ENCODE measurements at places on chromosomes 1 and 21.

DNA sequence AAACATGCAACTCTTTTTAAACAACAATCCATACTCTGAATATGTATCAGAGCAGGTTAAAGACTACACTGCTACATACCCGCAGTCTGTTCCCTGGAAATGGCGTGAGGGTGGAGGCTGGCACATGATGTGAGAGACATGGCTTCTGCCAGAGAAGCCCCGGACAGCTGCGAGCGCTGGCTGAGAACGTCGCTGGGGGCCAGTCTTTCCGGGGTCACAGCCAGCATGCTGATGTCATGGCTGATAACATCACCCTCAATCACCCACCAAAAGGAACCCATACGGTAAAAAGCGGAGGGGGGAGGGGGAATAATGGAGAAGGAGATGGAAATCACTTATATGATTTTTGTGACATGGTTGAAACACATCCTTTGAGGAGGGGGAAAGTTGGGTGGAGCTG is 29.1 kb downstream of the C1orf198 start:
- no peak for DNase-seq

GRCh38 chr1:18943162-18943561 is 13.3 kb downstream of the IFFO2 start:
- DNase-seq, result no peak

DNA sequence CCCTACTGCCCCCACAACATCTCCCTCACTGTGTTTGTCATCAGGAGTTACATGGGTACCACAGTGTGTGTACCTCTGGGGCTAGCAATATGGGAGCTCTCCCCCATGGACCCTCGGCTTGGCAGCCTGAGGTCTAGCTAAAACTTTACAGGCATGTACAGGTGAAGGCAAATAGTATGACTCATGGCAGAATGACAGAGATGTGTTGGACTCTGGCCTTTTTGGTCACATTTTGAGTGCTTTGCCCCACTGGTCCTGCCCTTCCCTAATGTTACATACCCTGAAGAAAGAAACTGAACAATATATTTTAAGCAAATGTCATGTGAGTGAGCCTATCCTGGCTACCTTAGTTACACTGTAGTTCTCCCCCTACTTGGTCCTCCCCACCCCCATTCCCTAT is 124.0 kb downstream of the NGF start:
- no peak for DNase-seq

GRCh38 chr1:178465011-178465410 is 31.8 kb downstream of the CLEC20A start:
- no peak for DNase-seq

DNA sequence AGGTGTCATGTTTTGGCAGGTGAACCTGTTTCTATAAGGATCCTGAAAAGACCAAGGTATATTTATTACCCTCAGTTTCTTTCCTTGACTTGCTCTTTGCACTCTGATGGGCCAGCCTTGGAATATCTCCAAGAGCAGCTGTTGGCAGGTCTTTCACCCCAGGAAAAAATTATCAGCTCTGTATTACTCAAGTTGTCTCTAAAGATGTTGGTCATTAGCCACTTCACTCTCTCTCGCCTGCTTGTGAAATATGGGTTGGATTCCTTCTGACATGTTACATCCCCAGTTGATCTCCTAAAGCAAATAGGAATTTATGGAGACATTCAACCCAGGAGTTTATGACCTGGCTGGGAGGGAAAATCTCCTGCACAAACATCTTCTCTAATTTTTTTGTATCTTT is 85.9 kb downstream of the KCNJ15 start:
- DNase-seq, result no peak

DNA sequence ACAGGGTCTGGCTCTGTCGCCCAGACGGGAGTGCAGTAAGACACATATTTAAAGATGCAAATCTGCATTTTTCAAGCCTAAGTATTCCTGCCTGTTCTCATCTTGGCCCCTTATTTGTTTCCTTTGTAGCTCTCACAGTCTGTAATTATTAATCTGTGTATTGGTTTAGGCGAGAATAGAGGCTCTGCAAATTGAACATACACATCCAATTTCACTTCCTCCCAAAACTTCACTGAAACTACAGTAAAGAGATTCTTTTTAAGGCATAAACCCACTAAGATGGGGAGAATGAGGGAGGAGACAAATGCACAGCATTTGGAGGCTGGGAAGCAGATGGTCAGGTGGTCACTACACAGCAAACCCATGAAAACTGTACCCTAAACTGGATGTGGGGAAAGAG is 21.0 kb downstream of the HMGN2 start:
- DNase-seq, result no peak

- no peak for DNase-seq
Observed at GRCh38 chr1:107404756-107405155, 263.9 kb downstream of the NTNG1 start.

GRCh38 chr1:12556368-12556930 is 61.6 kb downstream of the DHRS3 start:
- no peak for DNase-seq

DNA sequence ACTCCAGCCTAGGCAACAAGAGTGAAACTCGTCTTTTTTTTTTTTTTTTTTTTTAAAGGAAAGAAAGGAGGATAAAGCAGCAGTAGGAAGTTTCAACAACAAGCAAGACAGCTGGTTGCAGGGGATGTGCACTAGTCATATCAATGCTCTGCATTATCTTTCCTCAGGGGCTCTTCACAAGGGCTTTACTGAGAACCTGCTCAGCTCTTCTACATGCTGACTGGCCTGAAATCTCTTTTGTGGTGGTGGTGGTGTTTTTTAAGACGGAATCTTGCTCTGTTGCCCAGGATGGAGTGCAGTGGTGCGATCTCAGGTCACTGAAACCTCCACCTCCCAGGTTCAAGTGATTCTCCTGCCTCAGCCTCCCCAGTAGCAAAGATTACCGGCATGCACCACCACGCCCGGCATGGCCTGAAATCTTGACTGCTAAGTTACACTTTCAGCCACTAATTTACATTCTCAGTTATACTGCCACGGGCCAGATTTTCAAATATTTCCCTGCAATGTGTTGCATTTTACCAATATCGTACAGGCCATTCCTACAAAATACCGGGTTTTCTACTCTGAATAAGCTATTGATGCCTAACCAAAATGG is 68.0 kb downstream of the PUM1 start:
- no peak for DNase-seq

- no peak for DNase-seq
Observed at GRCh38 chr1:235018720-235019444, 109.8 kb downstream of the TOMM20 start.

DNA sequence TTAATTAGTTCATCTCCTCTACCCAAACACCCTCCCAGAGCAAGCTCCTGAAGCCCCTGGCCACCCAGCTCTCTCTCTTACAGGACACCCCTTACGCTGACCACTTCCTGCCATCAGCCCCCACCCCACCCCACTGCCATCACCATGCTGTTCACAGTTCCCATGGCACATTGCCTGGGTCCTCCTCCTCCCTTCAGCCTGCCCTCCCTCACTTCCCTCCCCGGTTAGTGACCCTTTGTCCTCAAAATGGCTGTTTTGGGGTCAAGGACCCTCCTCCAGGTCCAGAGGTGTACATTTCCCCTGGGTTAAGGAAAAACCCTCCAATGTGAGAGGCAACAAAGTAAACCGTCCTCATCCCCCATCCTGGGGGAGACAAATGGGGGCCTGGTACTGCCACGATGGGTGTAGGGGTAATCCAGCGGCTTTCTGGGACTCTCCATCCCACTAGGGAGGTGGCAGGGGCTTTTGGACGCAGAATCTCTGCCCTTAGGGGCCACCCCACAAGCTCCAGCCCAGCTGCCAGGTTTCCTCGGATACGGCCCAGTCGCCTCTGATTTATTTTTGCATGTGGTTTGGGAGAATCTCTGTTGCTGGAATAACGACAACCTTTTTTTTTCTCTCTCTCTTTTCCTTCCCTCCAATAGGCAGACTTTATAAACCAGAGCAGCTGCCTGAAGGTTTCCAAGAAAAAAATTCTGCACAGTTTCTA is 8.5 kb downstream of the CAMK2N1 start:
- DNase-seq, result no peak

- peak; percentile 53 for DNase-seq
Observed at GRCh38 chr21:17903029-17903806, 84.1 kb upstream of the C21orf91 start.

DNA sequence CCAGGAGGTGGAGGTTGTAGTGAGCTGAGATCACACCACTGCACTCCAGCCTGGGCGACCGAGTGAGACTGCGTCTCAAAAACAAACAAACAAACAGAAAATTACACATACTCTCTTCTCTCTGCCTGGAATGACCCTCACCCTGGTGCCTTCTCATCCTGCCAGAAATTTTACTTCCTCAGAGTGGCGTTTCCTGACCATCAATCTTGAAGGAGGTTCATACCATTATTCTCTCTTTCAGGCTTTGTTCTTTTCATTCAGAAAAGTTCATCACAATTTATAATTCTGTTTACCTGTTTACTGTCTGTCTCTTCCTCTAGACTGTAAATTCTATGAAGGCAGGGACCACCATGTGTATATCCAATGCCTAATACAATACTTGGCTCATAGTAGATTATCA is 79.3 kb downstream of the RPS6KA1 start:
- DNase-seq, result peak; percentile 31

DNA sequence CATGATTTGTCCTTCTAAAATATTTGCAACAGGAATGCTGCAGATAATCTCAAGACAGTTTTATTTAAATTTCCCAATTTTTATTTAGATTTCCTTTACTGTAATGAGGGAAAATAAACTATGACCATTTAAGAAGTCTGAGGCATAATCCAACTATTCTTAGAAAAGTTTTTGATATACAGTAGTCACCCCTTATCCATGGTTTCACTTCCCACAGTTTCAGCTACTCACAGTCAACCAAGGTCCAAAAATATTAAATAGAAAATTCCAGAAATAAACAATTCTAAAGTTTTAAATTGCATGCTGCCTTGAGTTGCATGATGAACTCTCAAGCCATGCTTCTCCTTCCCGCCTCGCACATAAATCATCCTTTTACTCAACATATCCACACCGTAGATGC is 33.3 kb downstream of the TOR3A start:
- DNase-seq, result no peak

- DNase-seq, result peak; percentile 63
Observed at GRCh38 chr1:167658574-167659328, 28.7 kb downstream of the RCSD1 start.

DNA sequence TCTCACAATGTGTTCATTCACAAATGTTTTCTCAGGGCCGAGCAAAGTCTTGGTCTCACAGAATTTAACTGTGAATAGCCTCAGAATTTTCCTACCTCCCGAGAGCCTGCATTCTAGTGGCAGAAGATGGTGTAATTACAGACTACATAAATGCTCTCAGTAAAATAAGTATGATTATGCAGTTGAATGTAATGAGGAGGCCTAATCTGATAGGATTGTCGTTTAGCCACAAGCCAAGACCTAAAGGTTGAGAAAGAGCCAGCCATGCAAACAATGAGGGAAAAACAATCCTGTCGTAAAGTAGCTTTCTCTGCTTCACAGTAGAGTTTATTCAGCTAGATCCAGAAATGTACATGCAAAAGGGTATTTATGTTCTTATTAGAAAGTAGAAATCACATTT is 607.8 kb upstream of the B3GALT2 start:
- no peak for DNase-seq

- DNase-seq, result peak; percentile 89
Observed at GRCh38 chr1:66732407-66733166, 19.7 kb upstream of the DYNLT5 start.

- DNase-seq, result no peak
Observed at GRCh38 chr1:224831501-224831900, 98.0 kb upstream of the DNAH14 start.

DNA sequence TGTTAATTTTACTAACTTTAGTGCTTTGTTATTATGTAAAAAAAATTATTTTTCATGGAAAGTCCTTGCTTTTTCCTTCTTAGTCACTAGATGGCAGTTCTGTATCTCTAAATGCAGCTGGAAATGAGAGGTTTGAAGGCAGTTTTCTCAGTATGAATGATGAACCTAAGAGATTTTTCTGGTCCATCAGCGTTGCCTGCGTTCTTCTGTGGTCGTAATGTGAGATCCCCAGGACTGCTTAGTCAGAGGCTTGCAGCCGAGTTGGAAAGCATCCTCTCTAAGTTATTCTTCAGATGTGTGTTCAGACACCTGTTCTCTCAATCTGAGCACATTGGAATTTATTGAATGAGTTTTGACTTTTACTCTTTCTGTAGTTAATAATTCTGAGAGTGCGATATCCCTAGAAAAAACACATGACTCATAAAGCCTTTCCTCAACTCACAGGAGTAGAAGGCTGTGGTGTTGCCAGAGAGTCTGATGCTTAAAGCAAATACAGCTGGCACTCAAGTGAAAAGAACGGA is 99.3 kb downstream of the FMN2 start:
- DNase-seq, result no peak

DNA sequence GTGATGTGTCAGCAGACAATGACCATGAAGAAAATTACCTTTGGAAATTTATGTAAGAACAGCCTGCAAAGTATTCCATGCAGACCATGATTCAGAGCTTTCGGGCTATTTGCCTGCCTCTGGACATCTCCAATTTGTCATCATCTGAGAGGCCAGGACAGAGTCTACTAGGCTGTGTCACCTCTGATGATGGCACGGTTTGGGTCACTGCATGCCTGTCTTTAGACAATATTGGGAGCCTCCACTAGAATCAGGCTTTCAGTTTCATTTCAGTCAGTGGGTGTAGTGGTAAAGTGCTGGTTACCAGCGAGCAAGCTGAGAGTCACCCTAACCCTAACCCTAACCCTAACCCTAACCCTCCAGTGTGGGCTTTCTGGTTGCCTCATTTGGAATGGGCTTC is 80.8 kb downstream of the KCNJ6 start:
- DNase-seq, result no peak

GRCh38 chr1:156062189-156062588 is 1.2 kb downstream of the RAB25 start:
- no peak for DNase-seq

GRCh38 chr1:118335331-118335732 is 150.3 kb upstream of the SPAG17 start:
- DNase-seq, result no peak

GRCh38 chr1:24903560-24903954 is 26.5 kb downstream of the RUNX3 start:
- no peak for DNase-seq

- no peak for DNase-seq
Observed at GRCh38 chr1:200304171-200304570, 105.7 kb downstream of the ZNF281 start.

DNA sequence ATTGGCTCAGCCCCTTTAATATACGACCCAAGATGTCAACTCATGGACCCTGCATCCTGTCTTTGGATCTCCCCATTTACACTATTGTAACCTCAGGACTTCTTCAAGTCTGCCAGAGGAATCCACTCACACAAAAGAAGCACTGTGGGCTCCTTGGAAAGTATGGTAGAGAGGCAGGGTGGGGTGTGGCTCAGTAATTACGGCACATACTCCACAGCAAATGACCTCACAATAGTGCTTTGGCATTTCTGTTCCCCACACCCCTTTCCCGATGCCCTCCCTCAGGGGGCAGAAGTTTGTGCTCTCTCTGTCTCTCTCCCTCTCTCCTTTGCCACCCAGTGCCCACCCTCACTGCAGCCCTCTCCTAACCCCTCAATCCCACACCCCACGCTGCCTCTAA is 27.8 kb upstream of the IFNAR2 start:
- DNase-seq, result no peak

Data from CD14-positive monocyte (primary cell).